Kidney capillary endothelial cell (primary cell): ENCODE measurements at places on chromosomes 16 and 17.
A peak's percentile ranks its signal among the peaks of the same experiment; 100 is the strongest.

GRCh38 chr16:11471548-11471947, 115.2 kb downstream of the LITAF start:
- DNase-seq, result no peak

DNA sequence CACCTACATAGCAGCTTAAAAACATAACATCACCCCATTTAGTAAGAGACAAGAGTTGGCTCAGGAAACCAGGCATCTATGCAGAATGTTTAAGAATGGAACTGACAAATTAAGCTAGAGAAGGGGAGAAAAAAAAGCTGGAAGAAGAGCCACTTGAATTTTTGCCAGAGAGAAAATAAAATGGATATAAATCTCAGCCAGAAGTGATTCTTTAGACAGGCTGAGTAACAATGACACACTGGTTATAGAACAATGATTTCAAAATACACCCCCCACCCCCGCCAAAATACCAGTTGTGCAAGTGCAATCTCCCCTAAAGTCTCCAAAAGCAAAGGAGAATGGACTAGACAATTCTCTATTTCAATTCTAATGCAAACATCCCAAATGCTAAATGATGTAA, 22.4 kb downstream of the LSM12 start:
- peak; percentile 40 for DNase-seq

GRCh38 chr17:4506892-4507291, 8.2 kb downstream of the SPNS2 start:
- DNase-seq, result no peak

DNA sequence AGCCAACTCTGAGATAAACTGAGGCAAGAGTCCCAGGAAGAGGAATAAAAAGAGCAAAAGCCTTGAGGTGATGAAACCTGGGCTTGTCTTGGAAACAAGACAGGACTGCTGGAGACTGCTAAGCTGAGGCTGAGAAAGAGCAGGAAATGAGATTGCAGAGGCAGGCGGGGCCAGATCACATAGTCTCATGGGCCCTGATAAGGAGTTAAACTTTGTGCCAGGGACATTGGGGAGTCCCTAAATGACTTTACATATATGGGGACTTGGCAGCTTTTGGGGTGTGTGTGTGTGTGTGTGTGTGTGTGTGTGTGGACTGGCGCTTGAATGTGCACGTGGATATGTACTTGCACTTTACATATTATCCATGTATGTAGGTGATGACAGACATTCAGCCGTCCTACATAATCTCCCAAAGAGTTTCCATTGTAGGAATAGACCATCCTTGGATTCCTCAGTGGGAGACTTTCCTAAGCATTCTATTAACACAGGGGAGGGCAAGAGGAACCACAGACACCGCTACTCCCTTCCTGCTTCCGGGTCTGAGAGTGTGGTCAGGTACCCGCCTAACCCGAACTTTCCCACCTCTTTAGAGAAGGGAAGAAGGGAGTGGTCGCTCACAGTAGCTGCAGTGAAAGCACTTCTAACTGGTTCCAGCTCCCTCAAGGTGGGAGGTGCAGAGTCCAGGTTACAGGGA, 123.1 kb downstream of the LYRM1 start:
- DNase-seq, result no peak

DNA sequence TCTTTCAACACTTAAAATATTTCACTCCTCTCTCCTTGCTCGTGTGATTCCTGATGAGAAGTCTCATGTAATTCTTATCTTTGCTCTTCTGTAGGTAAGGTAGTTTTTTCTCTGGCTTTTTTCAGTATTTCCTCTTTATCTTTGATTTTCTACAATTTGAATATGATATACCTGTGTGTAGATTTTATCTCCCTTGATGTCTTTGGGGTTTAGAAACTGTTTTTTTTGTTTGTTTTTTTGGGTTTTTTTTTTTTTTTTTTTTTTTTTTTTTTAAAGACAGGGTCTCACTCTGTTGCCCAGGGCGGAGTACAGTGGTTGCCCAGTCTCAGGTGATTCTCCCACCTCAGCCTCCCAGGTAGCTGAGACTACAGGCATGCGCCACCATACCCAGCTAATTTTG, 26.6 kb downstream of the MOSMO start:
- no peak for DNase-seq

GRCh38 chr17:78046923-78047322, 81.6 kb downstream of the TMC6 start:
- DNase-seq, result no peak

DNA sequence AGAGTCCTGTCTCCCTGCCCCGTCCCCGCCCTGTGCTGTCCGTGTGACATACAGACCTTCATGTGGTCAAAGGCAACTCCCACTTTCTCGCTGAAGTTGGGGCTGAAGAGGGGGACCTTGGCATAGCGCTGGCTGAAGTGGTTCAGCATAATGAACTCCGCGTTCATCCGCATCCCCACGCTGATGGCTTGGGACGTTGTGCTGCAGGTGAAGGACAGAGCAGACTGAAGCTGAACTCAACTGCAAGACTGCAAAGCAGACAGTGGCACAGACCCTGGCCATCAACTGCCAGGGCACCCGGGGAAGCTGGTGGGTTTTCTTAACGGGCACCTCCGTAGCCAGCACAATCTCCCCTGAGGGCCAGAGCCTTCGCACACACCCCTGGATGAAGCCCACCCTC, 24.2 kb downstream of the ELAC2 start:
- no peak for DNase-seq
